ENCODE measurements at places on chromosomes 7 and 10.

GRCh38 chr10:126910798-126911197, 5.6 kb downstream of the DOCK1 start:
- DNase-seq = no peak

- no peak for DNase-seq
Measured at GRCh38 chr7:26599982-26600381, 264.4 kb downstream of the SKAP2 start.

DNA sequence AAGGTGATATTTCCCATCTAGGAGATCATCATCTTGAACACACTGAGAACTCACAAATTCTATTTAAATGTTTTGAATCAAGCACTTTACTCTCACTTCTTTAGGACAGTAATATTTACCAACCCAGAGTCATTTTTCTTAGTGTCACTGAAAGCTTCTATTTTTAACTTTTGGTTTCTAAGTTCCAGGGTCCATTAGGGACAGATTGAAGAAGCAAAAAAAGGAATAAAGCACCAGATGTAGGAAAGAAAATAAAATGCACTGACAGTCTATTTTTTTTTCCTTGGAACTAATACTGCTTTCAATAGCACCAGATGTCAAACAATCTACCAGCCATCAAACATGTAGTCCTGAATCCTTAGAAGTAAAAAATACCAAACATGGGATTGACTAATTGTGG, 526.7 kb upstream of the LRRN3 start:
- DNase-seq = no peak

DNA sequence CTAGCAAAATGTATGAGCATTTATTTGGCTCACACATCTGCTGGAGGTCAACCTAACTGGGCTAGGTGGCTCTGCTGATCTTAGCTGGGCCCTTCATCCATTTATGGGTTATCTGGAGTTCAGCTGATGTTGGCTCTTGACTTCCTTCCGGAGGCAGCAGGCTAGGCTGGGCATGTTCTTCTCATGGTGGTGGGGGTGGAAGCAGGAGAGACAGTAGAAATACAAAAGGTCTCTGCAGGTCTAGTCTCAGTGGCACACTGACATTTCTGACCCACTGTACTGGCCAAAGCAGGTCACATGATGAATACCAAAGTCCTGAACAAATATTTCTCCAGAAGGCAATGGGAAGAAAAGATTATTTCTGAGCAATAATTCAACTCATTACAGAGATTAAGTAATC, 334.6 kb downstream of the CRPPA start:
- DNase-seq = no peak

DNA sequence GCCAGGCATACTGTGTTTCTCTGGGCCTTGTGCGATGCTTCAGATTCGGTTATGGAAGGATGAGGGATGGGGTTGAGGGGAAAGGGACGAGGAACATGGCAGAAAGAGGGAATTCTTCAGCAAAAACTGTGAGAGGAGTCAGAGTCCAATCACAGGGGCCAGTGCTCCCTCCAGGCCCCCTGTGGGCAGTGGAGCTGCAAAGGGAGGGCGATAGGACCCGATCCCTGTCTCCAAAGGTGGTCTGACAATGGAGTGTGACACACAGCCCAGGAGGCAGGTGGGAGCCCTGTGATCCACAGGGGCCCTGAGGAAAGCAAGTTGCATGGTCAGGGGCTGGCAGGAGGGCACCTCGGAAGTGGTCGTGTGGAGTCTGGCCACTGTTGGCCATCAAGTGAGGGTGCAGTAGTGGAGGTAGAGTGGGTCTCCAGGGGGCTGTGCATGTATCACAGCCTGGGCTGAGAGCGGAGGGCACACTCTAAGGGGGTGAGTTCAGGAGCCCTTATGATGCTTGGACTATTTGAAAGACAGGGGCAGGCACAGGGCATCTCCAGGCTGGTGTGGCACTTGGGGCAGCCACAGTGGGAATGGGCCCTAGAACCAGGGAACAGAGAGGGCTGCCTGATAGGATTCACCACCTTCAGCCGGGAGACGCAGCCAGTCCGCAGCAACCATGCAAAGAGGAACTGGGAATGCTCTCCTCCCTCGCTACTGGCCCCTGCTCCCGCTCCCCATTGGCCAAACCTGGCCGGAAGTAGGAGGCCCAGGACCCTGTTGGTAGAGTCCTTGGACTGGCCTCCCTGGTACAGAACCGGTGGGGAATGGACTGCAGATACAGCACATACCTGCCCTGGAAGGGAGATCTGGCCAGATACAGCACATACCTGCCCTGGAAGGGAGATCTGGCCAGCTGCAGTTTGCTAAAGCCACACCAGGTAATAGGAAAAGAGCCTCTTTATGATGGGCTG, 115.9 kb downstream of the ADCY1 start:
- DNase-seq = no peak
